ENCODE measurements at places on chromosomes 6 and 20. TPM values are rescaled to one million over a fixed set of nuclear protein-coding genes. Genes with fewer than 3 reads are reported as not detected.

Gene GTSF1L
- total RNA-seq: not detected

GRCh38 chr6:15430931-15431405 is 185.1 kb downstream of the JARID2 start:
- peak; percentile 85 for ATAC-seq

DNA sequence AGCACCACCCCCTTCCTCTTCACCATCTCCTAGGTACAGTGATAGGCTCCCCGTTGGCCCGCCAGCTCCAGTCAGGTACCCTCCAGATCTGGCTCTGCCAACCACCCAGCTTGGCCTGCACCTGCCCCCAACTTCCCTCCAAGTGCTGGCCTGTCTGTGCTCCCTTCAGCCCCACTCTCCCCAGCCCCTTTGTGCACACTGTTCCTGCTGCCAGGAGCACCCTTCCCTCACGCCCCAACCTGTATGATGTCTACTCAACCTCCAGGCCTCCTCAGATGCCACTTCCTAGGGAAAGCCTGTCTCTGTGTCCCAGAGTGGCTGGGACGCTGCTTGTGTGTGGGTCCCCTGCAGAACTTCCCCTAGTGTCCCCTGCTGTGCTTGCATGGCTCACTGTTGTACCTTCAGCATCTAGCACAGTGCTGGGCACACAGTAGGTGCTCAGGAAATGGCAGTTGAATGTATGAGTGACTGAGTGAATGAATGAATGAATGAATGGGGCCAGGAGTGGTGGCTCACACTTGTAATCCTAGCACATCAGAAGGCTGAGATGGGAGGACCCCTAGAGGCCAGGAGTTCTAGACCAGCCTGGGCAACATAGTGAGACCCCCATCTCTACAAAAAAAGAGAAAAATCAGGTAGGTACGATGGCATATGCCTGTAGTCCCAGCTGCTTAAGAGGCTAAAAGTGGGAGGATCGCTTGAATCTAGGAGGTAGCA is 3.0 kb downstream of the ZBP1 start:
- no peak for ATAC-seq

DNA sequence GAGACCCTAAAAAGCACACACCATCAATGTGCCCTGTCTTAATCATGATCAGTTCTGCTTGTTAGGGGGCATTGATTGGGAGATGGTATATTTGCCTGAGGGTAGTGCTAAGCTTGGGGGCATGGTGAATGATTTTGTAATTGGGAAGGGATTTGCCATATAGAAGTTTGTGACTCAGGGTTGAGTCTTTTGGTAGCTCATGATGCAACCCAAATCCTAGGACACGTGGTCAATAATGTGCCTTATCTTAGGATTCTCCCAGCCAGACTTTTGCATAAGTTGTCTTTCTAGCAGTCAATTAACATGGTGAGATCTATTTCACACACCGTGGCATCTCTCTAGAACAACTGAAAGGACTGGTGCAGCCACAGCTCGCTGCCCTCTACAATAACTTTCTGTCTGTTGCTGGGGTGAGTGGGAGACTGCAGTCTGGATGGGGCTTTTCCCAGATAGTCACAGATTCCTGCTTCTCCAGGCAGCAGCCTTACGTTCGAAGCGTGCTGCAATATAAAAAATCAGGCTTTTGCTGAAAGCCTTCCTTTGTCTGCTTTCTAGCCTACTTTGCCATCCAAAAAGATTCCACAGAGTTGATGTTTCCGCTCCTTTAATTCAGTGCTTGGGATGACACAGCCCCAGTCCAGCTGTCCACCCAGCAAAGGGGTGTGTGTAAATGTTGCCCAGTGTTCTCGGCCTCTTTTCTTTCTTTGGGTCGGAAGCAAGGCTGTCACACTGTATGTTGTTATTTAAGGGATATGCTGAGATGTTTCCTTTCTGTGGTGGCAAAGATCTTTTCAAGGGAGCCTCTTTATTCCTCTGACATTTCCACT is 58.9 kb downstream of the ID4 start:
- peak; percentile 60 for ATAC-seq

GRCh38 chr6:146388736-146389364 is 154.8 kb upstream of the RAB32 start:
- ATAC-seq: peak; percentile 3

Gene TNFRSF6B
- total RNA-seq: not detected

Gene BFSP1
- total RNA-seq: 3.8 TPM

DNA sequence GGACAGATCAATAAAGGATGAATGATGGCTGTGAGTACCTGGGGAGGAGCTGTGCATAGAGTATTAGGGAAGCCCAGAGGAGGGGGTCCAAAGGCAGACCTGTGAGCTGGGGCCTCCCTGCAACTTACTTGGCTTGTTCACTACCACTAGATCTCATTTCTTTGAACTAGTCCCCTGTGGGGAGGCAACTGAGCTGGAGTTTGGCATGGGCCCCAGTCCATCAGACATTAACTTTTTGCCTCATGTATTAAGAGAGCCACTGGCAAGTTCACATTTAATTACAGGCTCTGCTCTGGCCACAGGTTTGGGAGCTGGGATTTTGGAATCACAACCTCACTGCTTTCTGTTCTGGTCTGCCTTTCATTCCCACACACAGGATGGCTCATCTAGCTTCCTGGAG is 254.1 kb downstream of the PRL start:
- no peak for ATAC-seq

Gene MICB
- total RNA-seq: 6.9 TPM

Gene DACT2
- total RNA-seq: 7.4 TPM

GRCh38 chr6:7742223-7742785 is 16.4 kb downstream of the BMP6 start:
- peak; percentile 59 for ATAC-seq

- ATAC-seq: no peak
Observed at GRCh38 chr20:2103461-2104153, 2.0 kb downstream of the STK35 start.

Gene BPIFB1
- total RNA-seq: 0.38 TPM
